GM04503 (cell line): ENCODE measurements at places on chromosomes 5 and 9.

DNA sequence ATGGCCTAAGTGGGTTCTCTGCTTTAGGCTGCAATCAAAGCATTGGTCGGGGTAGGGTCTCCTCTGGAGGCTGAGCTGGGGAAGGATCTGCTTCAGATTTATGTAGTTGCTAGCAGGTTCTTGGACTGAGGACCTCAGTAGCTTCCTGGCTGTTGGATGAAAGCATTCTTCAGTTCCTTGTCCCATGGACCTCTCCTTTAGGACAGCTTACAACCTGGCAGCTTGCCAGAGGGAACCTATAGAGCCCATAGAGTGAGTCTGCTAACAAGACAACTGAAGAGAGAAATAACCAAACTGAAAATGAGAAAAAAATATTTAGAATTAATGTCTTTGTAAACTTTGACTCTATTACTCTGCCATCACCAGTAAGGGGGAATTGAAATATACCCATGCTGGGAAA lies 12.4 kb downstream of the MRPS30 start:
- no peak for DNase-seq

GRCh38 chr9:26262421-26263107 lies 584.3 kb upstream of the TUSC1 start:
- no peak for DNase-seq

DNA sequence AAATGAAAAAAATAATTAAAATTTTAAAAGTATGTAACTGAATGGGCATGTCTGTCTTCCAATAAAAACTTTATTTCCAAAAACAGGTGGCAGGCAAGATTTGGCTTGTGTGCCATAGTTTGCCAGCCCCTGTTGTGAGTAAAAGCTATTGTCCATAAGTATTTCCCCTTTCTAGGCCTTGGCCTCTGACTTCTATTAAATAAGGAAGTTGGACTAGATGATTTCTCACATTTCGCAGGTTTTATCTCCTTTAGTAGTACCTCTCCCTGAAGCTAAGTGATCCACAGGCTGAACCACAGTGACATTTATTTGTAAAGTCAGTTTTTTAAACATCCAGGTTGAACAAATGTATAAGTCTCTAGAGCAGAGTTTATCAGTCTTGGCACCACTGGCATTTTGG lies 41.3 kb downstream of the RECK start:
- DNase-seq: no peak

DNA sequence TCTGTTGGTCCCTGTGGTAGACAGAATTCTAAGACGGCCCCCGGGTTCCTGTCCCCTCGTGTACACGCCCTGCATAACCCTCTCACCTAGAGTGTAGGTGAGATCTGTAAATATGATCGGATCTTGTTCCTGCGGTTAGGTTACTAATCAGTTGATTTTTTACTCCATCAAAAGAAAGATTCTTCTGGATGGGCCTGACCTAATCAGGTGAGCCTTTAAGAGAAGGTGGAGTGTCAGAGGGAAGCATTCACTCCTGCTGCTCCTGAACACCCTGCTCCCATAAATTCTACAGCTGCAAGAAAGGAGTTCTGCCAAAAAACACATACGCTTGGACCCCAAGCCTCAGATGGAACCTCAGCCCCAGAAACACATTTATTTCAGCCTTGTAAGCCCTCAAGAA lies 15.6 kb upstream of the FUBP3 start:
- DNase-seq: no peak

GRCh38 chr5:178067755-178068154 lies 45.6 kb upstream of the N4BP3 start:
- no peak for DNase-seq

- DNase-seq: no peak
These were observed 24.2 kb downstream of the PDGFRB start for GRCh38 chr5:150131461-150131860.

GRCh38 chr5:32426440-32427151 lies 17.9 kb downstream of the ZFR start:
- DNase-seq: no peak

GRCh38 chr9:70093944-70094343 lies 50.3 kb downstream of the MAMDC2 start:
- DNase-seq: no peak

- no peak for DNase-seq
These were observed 292.7 kb upstream of the NREP start for GRCh38 chr5:112049738-112050137.

DNA sequence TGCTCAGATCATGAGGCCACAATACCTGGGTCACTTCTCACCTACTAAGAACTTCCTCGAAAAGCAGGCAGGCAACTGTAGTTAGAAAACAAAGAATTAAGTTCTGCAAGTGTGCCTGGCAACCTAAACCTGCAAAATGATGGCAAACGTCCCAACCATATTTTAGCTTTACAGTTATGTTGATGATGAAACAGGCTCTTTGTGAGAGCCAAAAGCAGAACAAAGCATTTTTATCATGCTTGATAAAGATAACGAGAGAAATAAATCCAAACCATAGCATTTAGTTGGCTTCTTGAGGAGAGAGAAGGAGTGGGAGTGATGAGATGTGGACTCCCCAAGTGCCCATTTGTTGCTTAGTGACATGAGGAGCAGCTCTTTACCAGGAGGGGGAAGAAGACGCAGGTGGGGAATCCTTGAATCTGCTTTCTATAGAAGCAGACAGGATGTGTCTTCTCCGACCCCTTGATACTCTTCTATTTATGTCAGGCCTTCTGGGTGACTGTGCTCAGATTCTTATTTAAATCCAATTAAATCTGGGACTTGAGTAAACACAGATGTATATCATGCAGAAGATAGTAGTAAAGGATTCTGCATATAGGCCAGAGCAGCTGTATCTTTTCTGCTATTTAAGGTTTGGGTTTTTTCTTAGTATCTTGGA lies 221.2 kb downstream of the TMEM167A start:
- DNase-seq: no peak

DNA sequence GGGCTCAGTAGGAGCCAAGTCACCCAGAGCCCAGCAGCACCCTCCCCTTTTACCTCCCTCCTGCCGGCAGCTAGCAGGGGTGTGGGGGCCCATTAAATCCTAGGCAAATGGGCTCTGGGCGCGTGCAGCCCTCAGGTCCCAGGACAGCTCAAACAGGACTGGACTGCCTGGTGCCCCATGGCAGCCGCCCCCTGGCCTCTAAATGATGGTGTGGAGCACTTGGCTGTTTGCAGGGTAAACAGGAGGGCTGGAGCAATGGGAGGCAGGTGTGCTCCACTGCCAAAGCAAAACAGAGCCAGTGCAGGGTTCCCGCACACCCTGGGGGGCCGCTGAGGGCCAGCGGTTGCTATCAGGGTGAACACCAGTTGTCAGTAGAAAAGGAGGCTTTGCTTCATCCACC lies 55.9 kb upstream of the C5orf58 start:
- DNase-seq: no peak

- DNase-seq: peak; percentile 53
These were observed 1.2 kb upstream of the SMARCA2 start for GRCh38 chr9:2013743-2014475.

GRCh38 chr9:82532504-82533180 lies 530.3 kb downstream of the RASEF start:
- no peak for DNase-seq

DNA sequence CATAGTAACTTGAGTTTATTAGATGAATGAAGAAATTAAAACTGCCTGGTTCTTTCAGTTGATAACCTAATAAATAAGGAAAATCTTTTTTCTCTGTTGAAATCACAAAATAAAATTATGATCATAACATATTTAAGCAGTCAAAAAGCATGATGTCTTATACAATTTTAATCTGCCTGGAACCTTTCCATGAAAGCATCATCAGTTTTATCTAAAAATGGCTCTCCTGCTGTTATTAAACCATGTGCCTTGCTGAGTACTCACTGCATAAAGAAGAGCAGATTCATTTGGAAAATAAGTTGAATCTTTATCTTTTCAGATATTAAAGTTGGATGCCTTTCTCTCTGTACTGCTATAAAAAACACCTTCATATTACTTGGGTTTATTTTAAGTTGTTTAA lies 148.8 kb downstream of the SLC24A2 start:
- no peak for DNase-seq

GRCh38 chr9:135610290-135611141 lies 28.8 kb downstream of the GLT6D1 start:
- no peak for DNase-seq

GRCh38 chr5:138533973-138534941 lies 8.8 kb downstream of the ETF1 start:
- no peak for DNase-seq

DNA sequence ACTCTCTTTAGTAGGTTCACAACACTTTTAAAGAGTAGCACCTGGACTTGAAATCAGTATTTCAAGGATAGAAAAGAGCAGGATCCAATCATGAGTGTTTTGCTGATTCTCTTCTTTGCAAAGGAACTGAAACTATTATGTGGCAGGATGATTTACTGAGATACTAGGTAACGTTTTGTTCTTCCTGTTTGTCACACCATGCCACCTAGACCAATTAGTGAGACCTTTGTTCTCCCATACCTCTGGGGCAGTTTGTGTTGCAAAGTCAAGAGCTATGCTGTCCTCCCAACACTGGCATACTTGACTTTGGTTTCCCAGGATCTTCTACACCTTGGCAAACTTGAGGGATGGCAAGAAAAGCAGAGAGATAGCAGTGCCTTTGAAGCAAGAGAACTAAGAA lies 43.4 kb downstream of the PPP1R2B start:
- DNase-seq: no peak

GRCh38 chr5:94618493-94619328 lies at the start of the genes KIAA0825 and SLF1:
TSS of gene KIAA0825 (minus strand) at chr5:94618604. CDS start at chr5:94537126, 81,478 bp downstream.
TSS of gene SLF1 (plus strand) at chr5:94618669. CDS start at chr5:94628811, 10,142 bp downstream.
- DNase-seq: peak; percentile 57

GRCh38 chr9:131823701-131824146 lies 83.8 kb upstream of the RAPGEF1 start:
- DNase-seq: no peak

DNA sequence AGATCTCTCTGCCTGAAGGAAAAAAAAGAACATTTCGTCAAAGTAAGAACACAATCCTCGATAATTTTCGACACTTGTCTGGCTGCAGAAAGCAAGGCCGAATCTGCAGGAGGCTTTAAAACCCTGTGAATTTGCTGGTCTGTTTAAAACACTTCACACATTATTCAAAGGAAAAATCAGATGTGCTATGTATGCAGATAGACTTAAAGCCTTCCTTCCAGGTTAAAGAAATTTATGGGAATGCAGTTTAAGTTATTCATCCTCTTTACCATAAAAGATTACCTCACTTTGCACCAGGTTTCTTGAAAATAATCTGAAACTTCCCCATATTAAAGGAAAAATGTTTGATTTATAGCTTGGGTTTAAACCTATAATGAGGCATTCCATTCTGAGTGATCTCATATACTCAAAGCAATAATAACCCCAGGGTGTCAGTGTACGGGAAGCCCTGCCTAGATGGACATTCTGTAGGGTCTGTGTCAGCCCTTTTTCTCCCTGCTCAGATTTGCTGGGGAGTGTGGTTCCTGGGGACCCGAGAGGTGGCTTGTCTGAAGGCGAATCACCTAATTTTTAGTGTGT lies 323.5 kb upstream of the SLC24A2 start:
- no peak for DNase-seq

DNA sequence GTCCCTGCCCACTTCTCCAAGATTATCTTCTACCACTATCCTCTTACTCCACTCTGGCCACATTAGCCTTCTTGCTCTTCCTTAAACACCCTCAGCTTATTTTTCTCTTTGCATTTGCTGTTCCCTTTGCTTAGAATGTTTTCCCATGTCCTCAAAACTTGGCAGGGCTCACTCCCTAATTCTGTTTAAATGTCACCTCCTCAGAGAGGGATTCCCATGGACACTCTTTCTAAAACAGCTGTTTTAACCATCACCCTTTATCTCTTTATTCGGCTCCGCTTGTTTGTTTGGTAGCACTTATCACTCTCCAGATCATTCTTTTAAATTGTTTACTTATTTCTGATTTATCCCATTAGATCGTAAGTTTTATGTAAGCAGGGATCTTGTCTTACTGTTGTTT lies 278.5 kb downstream of the CWC27 start:
- DNase-seq: no peak

- DNase-seq: no peak
These were observed 94.8 kb upstream of the SPATA31C2 start for GRCh38 chr9:88233091-88233490.

- no peak for DNase-seq
These were observed 11.5 kb downstream of the SNX30 start for GRCh38 chr9:112761912-112762655.

DNA sequence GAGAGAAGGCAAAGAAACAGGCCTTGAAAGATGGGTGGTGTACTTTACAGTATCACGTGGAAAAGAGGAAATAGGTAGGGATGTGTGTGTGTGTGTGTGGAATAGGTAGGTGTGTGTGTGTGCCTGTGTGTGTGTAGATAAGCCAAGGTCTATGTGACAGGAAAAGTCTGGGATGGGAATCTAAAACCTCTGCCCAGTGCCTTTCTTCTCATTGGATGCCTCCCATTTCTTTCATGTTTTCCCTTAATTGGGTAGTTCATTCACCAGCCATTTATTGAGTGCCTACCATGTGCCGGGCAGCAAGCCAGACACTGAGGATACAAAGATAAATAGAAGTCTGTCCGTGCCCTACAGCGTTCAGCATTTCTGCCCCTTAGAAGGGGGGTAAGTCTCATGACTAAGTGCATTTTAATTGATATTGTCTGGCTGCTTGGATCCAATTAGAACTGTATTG lies 1.0 kb downstream of the URM1 start:
- DNase-seq: no peak

DNA sequence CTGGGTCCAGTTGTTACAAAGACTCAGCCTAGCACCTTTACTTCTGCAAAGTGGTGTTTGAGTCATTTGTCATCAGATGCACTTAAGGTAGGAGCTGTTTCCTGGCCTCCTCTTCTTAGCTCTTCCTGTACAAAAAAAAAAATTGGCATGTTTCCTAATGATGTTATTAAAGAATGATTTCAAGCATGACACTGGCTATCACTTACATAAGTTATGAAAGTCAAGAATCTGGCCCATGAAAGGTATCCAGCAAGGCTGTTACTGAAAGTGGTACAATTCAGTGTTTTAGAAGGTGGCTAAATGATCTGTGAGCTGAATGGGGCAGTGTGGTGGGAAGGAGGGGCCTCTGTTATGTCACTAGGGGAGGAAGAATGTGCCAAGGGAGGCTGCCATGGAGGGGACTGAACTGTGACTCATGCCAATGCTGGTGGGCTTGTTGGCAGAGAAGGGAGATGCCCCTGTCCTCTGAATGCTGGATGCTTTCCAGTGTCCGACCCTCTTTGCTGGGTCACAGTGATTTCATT lies 175.1 kb upstream of the MAP1B start:
- no peak for DNase-seq

GRCh38 chr9:23412046-23412445 lies 414.0 kb downstream of the ELAVL2 start:
- DNase-seq: no peak

DNA sequence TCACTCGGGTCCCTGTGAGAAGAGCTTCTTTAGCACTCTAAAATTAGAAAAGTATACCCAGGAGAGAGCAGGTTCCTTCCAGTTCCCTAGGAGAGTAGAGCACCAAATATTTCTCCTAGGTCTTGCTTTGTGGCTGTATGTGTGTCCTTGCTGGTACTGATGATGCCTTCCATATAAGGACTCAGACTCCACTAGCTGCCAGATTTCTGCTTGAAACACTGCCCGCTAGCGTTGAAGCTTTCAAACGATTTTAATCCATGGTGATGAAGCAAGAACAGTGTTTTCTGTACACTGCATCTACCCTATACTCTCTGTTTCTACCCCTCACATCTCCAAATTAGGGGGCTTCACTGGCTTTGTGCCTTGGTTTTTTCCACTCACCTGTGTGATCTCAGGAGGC lies 2.4 kb upstream of the SMC2 start:
- no peak for DNase-seq

GRCh38 chr5:161406880-161407279 lies 139.6 kb downstream of the GABRB2 start:
- DNase-seq: no peak

- no peak for DNase-seq
These were observed 215.6 kb downstream of the TLE1 start for GRCh38 chr9:81473708-81474107.

GRCh38 chr9:114027159-114027862 lies 50.8 kb downstream of the AMBP start:
- DNase-seq: no peak
